ENCODE measurements at places on chromosomes 11 and 22.

DNA sequence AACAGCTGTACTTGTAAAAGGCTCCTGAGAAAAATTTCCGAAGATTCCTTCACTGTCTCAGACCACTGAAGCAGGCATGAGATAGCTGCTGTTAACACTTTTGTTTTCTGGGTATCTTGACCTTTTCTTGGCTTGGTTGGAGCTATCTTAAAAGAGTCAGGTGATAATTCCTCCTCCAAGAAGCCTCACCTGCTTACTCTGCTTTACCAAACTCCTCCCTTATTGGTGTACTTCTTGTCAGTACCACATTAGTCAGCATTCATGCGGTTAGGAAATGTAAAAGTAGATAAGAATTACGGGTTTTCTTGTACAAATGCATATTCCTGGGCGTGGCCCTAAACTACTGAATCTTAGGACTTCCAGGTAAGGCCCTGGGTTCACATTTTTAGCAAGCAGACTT, 489.8 kb upstream of the LARGE1 start:
- DNase-seq: no peak

DNA sequence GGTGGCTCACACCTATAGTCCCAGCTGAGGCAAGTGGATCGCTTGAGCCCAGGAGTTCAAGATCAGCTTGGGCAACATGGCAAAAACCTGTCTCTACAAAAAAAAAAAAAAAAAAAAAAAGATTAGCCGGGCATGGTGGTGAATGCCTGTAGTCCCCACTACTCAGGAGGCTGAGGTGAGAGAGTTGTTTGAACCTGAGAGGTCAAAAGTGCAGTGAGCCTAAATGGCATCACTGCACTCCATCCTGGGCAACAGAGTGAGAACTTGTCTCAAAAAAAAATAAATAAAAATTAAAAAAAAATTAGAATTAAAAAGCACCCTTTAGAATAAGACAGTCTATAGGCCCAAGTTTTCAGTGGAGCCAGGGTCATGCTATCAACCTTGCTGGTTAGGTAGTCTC, 95.5 kb downstream of the PDHX start:
- no peak for DNase-seq

DNA sequence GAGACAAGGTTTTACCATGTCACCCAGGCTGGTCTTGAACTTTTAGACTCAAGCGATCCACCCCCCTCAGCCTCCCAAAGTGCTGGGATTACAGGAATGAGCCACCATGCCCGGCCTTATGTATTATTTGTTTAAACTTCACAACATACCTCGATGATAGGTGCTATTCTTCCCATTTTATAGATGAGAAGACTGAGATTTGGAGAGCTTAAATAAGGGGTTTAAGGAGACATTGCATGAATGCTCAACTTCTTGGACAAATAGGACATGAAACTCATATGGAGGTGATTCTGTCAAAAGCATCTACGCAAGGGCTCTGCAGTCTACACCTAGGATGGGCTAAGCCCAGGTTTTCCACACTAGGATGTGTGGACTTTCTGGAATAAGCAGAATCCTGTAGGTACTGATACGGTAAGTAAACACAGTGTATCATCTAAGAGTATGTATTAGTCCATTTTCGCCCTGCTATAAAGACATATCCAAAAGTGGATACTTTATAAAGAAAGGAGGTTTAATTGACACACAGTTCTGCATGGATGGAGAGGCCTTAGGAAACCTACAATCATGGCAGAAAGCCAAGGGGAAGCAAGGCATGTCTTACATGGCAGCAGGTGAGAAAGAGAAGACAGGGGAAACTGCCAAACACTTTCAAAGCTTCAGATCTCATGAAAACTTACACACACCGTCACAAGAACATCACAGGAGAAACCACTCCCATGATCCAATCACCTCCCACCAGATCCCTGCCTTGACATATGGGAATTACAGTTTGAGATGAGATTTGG, 62.8 kb upstream of the CAPRIN1 start:
- no peak for DNase-seq

DNA sequence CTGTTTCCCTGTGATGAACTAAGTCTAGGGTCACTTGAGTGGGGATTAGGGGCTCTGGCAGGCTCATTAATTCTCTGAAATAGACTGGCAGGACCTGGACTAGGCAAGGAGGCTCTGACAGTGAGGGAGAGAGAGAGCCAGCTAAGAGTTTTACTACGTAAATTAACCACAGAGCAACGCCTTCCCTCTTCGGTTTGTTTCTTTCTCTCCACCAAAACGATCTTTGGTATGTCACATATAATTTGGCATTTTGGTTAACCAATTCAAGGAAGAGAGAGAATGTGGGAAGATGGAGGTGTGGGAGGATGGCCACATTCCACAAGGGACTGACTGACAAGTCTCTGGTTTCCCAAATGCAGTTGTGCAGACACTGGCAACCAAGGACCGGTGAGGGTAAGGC, 27.9 kb downstream of the ATG16L2 start:
- DNase-seq: no peak

GRCh38 chr22:33224841-33225240, 166.7 kb upstream of the SYN3 start:
- DNase-seq: no peak

GRCh38 chr22:24423519-24424000, 3.8 kb upstream of the ADORA2A start:
- no peak for DNase-seq

- DNase-seq: no peak
Measured at GRCh38 chr11:9428706-9429105, 32.1 kb upstream of the ZNF143 start.

- DNase-seq: no peak
Measured at GRCh38 chr22:24133187-24133965, 47.9 kb upstream of the SUSD2 start.

- no peak for DNase-seq
Measured at GRCh38 chr11:132185726-132186592, 815.5 kb downstream of the NTM start.

- no peak for DNase-seq
Measured at GRCh38 chr11:69364921-69365320, 71.0 kb downstream of the MYEOV start.

DNA sequence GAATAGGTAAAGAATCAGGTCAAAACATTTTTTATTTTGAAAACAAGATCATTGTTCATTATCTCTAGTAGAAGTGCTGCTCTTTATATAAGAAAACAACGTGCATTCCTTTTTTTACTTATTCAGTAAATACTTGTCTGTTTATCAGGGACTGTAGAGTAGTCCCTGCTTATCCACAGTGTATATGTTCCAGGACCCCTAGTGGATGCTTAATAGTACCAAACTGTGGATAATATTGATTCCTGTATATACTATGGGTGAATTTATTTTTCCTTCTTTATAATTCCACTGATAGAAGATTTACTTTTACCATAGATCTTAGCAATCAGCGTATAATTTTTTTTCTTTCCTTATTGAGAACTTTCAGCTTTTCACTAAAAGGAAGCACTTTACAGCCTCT, 32.6 kb downstream of the CEP295 start:
- no peak for DNase-seq

GRCh38 chr11:14656536-14657457, 13.2 kb downstream of the PDE3B start:
- no peak for DNase-seq

- no peak for DNase-seq
Measured at GRCh38 chr22:40094485-40094884, 83.2 kb upstream of the TNRC6B start.

DNA sequence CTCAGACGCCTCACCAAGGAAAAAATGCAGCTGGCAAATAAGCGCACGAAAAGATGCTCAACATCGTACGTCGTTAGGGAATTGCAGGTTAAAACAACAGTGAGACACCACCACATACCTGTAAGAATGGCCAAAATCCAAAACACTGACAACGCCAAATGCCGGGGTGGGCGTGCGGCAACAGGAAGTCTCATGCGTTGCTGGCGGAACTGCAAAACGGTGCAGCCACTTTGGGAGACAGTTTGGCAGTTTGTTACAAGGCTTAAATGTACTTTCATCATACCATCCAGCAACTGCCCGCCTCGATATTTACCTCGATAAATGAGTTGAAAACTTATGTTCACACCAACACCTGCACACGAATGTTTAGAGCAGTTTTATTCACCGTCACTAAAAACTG, 7.5 kb upstream of the CTSD start:
- no peak for DNase-seq

- no peak for DNase-seq
Measured at GRCh38 chr11:109993786-109994185, 99.4 kb upstream of the ZC3H12C start.

DNA sequence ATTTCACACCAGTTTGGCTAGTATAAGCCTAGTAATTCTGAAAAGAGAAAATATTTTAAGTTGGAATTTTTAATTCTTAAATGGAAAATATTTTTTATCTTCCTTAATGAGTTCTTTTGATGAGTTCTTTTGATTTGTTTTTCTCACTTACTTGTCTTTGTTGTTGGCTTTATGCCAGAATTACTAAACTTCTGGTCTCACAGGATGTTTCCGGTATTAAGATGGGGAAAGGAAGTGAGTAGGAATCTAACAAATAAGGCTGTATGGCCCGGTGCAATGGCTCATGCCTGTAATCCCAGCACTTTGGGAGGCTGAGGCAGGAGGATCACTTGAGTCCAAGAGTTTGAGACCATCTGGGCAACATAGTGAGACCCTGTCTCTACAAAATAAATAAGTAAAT, 106.4 kb downstream of the ARHGAP42 start:
- no peak for DNase-seq

- DNase-seq: no peak
Measured at GRCh38 chr11:76135491-76135890, 70.8 kb downstream of the WNT11 start.

- DNase-seq: no peak
Measured at GRCh38 chr11:36372101-36372771, 76.1 kb downstream of the PRR5L start.

DNA sequence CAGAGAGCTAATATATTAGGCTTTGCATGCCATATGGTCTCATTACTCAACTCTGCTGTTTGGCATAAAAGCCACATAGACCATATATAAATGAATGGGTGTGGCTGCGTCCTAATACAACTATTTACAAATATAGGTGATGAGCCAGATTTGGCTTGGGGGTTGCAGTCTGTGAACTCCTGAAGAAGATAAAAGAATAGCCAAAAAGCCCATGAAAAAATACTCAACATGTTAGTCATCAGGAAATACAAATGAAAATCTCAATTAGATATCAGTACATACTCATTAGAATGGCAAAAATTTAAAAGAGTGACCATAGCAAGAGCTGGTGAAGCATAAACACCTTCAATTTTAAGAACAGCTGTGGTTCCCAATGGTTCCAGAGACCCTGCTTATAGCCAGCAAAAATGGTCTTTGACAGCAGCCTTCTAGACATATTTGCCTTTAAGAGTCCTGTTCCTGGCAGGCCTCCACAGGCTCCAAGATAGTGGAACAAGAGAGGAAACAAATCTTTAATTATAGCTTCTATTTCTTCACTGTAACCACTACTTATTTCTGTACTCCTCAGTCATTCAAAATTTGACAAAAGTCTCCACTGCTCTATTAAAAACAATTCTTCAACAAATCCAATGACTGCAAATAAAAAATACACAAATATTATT, 16.1 kb downstream of the C2CD3 start:
- no peak for DNase-seq

- no peak for DNase-seq
Measured at GRCh38 chr11:78606667-78607066, 32.0 kb upstream of the NARS2 start.

GRCh38 chr11:41612415-41612814, 153.0 kb upstream of the LRRC4C start:
- no peak for DNase-seq

- DNase-seq: no peak
Measured at GRCh38 chr11:21411597-21411996, 742.2 kb downstream of the NELL1 start.

- DNase-seq: no peak
Measured at GRCh38 chr22:35649026-35649553, 844 bp downstream of the APOL6 start.

- no peak for DNase-seq
Measured at GRCh38 chr11:84607975-84608836, 1018.9 kb downstream of the DLG2 start.

- DNase-seq: no peak
Measured at GRCh38 chr22:29125844-29126243, 53.0 kb downstream of the KREMEN1 start.

GRCh38 chr11:131906963-131907362, 536.5 kb downstream of the NTM start:
- DNase-seq: no peak

GRCh38 chr22:46103664-46104063, 46.7 kb upstream of the PPARA start:
- no peak for DNase-seq

DNA sequence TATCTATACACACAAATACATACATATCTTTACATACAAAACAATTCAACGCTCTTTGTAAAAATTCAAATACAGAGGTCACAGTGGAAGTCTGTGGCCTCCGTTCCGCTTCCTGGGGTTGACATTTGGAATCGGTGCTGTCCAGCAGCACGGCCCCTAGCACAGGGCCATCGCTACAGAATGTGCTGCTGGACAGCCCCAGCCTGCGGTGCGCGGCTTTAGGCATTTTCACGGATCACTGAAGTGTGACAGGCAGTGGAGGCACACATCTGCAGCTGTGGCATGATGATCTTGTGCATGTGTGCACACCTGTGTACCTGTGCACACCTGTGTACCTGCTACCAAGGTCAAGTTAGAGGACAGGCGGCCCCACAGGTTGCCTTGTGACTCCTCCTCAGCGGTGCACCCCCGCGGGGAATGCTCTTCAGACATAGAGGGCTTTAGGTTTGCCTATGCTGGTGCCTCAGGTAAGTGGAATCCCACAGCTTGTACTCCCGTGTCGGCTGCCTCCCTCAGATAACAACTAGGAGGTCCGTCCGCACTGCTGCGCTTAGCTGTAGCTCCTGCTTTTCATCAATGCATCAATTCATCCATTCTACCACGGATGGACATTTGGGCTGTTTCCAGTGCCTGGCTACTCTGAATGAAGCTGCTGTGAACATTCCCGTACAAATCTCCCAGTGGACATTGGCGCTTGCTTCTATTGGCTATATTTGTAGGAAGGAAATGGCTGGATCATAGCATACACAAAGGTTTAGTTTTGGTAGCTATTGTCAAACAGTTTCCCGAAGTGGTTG, 29.9 kb downstream of the GAL start:
- DNase-seq: no peak

DNA sequence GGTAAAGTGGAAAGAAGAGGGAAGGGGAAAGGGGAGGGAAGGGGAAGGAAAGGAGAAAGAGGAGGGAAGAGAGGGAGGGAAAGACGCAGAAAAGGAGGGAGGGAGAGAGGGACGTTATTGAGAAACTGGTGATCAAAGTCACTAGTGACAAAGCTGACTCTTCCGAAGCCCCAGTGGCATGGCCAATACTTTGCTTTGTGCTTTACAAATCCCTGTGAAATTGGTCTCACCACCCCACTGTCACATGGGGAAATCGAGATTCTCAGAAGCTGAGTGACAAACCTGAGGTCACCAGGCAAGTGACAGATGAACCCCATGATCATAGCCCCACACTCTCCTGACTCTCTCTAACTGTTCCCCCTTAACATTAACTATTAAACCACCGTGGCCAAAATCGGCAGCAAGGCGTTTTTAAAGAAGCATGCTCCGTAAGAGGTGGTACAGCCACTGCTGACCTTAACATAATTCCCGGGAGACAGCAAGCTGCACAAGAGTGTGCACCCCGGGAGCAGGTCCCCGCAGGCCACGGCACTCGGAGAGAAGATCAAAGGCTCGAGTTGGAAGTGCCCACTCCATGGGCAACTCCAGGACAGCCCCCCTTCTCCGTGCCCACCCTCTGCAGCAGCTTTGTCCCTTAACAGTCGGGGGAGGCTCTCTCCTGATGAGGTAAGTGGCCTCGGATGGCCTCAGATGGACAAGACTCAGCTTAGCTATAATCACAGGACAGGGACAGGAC, 34.8 kb downstream of the CELSR1 start:
- DNase-seq: no peak
